ENCODE measurements at places on chromosomes 2 and 18.

DNA sequence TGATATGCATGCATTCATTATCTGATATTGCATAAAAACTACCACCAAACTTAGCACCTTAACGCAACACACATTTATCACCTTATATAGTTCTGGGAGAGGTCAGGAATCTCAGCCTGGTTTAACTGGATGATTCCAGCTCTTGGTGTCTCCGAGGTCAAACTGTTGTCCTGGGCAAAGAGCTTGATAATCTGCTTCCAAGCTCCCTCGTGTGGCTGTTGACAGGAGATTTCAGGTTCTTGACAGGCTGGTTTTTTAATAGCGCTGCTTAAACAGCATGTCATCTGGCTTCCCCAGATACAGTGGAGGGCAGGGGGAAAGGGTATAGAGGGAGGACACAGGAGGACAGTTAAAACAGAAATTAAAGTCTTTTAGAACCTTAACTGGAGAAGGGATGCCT is 785.0 kb downstream of the CNTNAP5 start:
- DNase-seq = peak; percentile 46

GRCh38 chr2:101736861-101737291 is 39.4 kb downstream of the MAP4K4 start:
- DNase-seq = no peak

DNA sequence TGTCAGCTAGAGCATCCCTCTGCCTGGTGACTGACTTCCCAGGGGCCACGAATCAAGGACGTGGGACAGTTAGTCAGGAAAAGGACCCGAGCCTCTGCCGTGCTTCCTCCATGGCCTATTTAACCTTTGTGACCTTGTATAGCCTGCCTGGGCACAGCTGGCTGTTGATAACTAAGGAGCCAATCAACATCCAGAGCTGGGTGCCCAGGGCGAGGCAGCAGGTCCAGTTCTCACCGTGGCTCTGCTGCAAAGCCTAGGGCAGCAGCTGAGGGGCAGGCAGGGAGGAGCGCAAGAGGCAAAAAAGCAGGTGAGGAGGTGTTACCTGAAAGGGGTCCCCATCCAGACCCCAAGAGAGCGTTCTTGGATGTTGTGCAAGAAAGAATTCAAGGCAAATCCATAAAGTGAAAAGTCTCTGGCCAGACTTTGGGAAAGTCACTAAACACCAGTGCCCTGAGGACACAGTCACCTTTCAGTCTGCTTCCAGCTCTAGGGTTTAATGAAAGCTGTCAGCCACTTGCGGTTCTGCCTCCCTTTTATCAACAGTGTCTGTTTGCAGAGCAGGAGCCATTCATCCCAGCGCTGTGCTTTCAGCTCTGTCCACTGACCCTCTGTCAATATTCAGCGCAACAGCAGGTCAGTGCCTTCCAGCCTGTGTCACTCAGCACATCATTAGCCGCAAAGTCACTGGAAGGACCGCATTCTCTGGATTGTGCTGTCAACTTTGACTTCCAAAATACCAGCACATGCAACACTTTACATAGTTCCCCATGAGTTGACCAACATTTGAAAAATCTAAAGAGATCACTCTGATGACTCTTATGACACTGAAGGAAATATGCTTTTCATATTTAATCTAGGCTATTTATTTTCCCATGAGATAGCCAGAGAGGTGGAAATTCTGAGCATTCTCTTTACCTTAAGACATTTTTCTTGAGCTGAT is 38.6 kb upstream of the ASAP2 start:
- DNase-seq = peak; percentile 52

GRCh38 chr2:235810846-235811245 is 317.0 kb downstream of the AGAP1 start:
- DNase-seq = no peak

GRCh38 chr18:75070235-75070624 is 138.7 kb downstream of the PTGR3 start:
- DNase-seq = no peak

- DNase-seq = no peak
These were observed 970.2 kb upstream of the PIK3C3 start for GRCh38 chr18:40984856-40985255.

GRCh38 chr2:62501794-62502500 is 4.0 kb downstream of the TMEM17 start:
- no peak for DNase-seq

DNA sequence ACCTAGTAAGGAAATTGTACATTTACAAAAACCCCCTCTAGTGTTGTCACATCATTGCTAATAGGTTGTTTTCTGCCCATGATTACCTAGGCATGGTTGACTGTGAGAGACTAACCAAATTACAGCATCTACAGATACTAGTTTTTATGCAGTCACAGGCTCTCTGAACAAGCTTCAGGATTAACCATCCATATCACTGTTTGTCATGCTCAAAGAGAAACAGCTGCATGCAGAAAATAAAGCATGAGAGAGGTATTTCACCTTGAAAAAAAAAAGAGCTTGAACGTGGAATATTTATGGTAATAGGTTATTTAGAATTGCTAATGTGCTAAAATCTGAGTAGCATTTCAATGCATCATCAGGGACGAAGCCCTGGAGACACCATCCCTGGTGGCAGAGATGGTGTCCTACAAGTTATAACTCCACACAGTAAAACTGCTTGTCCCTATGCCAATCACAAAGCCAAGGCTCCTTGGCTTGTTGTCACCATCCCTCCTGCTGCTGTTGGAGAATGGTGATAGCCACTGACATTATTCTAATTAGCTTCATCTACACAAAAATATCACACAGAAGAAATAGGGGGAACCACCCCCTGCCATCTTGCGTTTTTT is 5.4 kb downstream of the NEB start:
- peak; percentile 2 for DNase-seq

DNA sequence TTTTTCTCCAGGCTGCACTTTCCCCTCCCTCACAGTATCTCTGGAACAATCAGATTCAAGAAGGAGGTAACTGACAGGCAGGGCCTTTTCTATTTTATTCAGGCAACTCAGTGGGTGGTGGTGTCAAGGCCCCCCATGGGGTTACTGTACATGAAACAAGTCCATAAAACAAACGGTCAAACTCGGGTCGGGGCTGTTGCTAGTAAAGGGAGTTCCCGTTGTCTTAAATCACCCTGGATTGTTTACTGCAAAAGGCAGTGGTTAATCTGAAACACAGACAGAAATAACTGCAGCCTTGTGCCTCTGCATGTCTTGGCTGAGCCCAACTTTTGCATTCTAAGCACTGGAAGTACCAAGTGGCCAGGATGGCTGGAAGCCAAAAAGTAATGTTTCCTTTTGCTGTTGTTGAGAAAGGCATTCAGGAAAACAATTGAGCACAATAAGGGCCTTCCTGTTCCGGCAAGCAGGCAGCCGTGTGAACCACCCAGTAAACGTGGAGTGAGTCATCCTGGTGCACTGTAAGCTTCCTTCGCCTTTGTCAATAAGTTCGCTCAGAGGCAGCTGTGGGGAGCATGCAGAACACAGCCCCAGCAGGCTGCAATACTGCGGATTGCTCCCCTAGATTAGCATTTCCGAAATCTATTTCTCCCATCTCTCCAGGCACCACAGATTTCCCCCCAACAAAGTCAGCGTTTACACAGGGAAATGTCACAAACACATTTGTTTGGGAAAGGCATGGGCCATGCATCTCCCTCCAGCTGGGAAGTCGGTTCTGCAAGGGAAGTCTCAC is 149.6 kb downstream of the IRS1 start:
- DNase-seq = no peak

DNA sequence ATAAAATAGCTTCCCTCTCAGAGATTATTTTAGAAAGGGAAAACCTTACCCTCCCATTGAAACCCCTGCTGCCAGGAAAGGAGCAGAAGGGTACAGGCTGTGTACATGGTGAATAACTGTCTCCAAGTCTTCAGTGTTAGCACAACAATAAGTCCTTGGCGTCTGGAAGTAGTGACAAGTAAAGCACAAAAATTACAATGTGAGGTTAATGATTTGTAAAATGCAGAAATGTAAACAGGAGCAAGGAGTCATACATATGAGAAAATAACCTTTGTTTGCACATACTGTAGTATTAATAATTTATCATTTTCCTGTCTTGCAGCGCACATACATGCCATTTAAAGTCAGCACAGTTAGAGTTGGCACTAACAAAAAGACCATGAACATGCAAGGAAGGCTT is 40.5 kb downstream of the ABHD3 start:
- DNase-seq = no peak

GRCh38 chr18:28855989-28856388 is 679.1 kb upstream of the CDH2 start:
- no peak for DNase-seq

DNA sequence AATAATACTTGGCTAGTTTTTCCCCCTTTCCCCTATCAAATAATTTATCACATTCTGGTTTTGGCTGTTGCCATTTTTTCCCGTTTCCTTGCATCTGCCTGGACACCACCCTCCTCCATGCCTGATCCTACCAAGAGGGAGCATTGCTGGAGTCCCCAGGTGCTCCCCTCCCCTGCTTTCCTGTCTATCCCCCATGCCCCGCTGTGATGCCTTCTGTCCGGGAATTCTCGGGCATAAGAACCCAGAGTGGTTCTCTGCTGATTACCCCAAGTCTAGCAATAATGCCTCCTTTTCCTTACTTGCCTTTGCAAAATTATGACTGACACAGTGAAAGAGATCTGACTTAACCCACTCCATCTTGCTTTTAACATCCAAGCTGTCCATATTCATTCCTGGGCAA is 248.0 kb upstream of the PXDN start:
- DNase-seq = no peak

DNA sequence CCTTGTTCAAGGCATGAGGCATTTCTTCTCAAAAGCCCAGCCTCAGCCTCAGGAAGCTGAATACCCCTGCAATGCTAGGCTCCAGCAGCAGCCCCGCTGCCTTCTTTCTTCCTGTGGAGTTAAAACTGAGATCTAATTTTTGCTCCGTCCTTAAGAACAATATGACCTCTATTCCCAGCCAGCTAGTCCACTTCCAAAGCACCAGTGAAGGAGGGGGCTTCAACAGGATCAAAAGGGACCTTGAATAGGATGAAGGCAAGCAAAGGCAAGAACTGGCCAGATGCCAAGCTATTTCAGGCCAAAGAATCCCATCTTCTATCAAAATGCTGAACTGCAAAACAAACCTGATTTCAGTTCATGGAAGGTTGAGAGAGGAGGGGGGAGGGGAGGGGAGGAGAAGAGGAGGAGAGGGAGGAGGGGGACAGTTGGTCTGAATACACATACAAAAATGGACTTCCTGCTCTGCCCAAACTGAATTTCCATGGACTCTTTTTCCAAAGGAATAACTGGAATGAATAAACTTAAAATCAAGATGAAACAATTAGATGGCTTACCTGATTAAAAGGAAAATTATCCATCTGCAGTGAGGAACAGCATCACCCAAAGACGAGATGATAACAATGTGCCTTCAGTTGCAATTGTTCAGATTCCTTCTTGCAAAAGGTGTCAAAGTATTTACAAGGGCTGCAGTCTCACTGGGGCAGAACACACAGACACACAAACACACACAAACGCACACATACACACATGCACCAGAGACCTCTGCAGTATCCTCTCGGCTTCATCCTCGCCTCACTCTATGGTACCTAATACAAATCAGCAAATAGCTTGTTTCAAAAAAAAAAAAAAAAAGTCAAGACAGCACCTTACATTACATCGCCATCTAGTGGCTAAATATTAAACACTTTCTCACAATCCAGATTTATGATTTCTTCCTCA is at the start of gene SCN1A:
Gene SCN1A, minus strand, starts transcription at position 804 of the 939 bp plus-strand sequence. CDS start 54,399 bp downstream, outside the sequence.
- DNase-seq = peak; percentile 37

DNA sequence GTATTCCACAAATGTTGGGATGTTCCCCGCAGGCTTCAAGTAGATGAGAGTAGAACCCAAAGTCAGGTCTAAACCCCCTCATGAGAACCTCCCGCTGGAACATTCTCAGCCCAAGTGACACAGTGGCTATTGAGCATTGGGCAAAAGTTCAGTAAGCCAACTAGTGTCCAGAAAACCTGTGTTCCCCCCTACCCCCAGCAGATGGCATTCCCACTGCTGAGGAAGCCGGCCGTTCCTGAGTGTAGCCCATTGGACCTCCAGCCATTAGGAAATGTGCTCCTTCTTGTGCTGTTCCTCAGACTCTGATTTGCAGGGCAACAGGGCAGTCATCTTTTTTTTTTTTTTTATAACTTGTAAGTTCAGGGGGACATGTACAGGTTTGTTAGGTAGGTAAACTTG is 152.1 kb downstream of the NCK2 start:
- DNase-seq = no peak

GRCh38 chr2:230904856-230905447 is 20.1 kb downstream of the GPR55 start:
- no peak for DNase-seq

DNA sequence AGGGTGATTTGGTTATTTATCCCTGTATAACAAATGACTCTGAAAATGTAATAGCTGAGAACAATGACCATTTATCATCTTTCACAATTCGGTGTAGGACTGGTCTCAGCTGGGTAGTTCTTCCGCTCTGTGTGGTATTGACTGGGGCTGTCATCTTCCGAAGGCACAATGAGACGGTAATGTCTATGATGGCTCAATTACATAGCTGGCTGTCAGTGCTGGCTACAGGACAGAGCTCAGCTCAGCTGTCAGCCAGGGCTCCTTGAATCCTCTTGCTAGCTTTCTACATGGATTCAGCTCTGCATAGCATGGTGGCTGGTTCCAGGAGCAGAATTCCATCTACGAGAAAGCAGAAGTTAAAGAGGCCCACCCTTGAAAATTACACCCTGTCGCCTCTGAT is 483.8 kb downstream of the TDRD15 start:
- no peak for DNase-seq

DNA sequence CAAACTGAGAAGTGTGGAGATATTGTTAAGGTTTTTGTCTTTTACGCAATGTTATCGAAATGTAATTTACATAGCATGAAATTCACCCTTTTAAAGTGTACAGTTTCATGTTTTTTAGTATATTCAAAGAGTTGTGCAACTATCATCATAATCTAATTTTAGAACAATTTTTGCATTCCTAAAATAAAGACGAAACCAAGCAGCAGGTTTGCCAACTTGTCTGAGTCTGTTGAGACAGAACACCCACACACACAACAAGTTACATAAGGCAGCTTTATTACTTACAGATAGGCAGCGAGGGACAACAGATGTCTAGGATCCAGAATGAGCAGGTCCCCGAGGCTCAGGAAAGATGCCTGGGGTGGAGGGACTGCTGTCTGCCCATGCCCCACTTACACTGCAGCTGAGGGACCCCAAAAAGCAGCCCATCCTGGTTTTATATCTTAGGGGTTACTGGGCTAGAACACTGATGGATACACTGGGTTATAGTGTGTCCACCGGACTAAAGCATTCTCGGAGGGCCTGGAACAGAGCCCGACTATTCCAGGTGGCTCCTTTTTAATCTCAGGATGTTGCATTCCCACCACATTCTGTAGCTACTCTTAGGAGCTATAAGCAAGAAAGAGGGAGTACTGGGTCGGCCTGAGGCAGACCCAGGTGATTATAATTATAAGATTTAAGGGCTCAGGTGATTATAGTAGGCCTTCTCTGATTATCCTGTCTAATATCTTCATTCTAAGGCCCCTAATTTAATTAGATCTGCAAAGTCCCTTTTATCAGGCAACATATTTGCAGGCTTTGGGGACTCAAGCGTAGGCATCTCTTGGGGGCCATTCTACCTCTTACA is 150.2 kb upstream of the DOK6 start:
- DNase-seq = no peak

DNA sequence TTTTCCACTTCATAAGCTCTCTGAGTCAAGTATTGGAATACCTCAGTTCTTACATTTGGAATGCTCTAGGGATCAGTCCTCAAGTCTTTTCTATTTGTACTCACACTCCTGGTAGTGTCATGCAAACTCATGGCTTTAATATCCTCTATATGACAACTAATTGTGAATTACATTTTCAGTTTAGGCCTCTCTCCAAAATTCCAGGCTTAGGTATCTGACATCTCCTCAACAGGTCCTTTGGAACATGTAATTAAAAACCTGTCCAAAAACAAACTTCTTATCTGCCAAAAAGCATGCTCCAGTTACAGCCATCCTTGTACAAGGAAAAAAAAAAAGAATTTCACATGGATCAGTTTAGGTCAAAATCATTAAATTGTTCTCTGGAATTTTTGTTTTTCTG is 1336.2 kb upstream of the NRXN1 start:
- no peak for DNase-seq
